ENCODE measurements at places on chromosomes 12 and 14. TPM values are rescaled to one million over a fixed set of nuclear protein-coding genes. Genes with fewer than 3 reads are reported as not detected.

GRCh38 chr12:106022568-106023012, 116.2 kb downstream of the NUAK1 start:
- DNase-seq, result no peak

DNA sequence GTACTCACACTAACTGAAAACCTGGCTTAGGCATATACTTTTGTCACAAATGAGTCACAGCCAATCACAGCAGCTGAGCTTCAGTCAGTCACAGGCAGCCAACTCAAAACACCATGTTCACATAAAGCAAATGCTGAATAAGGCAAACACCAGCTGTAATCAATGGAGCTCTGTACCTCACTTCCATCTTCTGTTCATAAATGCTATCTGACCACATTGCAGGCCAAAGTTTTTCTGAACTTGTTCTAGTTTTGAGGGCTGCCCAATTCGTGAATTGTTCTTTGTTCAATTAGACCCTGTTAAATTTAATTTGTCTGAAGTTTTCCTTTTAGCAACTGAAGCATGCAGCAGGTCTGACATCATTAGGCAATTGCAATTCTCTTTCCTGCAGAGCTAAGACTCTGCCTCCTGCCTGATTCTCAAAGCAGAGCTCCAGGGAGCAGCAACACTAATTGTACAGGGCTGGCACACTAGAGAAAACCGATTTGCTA, 129.9 kb downstream of the WIF1 start:
- no peak for DNase-seq

GRCh38 chr12:133202493-133203343, 21.4 kb downstream of the ZNF268 start:
- no peak for DNase-seq

GRCh38 chr12:50746431-50746830, 17.5 kb upstream of the ATF1 start:
- DNase-seq, result no peak

DNA sequence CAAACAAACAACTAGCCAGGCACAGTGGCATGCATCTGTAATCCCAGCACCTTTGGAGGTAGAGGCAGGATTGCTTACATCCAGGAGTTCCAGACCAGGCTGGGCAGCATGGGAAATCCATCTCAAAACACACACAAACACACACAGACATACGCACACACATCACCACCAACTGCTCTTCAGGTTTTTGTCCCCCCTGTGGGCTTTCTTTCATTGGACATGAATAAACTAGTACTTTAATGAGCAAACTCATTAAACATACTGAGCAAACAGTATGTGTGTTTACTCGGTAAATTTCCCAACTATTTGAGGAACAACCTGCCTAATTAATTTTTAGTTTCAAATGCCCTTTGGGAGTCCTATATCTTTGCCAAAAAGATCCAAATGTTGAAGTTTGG, 10.1 kb upstream of the RASSF3 start:
- DNase-seq, result no peak

DNA sequence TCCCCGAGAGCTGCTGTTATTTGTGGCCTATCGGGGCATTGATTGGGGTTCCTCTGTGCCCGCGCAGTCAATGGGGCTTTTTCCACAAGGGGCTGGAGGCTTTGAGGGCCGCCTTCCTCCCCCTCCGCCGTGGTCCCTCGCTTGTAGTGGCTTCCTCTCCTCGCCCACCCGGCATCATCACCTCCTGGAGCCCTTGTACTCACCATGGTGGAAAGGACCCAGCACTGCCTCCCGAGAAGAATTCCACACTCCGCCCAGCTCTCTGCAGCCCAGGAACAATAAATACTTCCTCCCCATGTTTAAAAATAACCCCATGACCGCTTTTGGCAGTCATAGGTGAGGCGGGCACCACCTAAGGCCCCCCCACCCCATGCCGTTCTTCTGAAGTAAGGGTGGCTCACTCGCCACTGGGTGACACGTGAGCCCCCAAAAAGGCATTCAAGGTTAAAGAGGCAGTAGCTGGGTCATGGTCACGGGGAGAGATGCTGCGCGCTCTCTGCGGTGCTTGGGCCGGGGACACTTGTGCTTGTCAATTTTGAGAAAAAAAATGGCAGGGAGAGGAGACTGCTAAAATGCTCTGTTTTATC, at the start of gene MYL2:
Gene MYL2 (minus strand): TSS at position 256 of the 587 bp plus-strand sequence. CDS start 50 bp downstream, at position 206.
- no peak for DNase-seq

- no peak for DNase-seq
Observed at GRCh38 chr14:28300356-28300755, 466.2 kb upstream of the FOXG1 start.

KLRF2 gene
- not detected for total RNA-seq

SSTR1 gene
- 9.2 TPM for total RNA-seq

KRT73 gene
- 0.52 TPM for total RNA-seq
